ENCODE measurements at places on chromosomes 12 and 14. TPM values are rescaled to one million over a fixed set of nuclear protein-coding genes. Genes with fewer than 3 reads are reported as not detected.
A peak's percentile ranks its signal among the peaks of the same experiment; 100 is the strongest.

GRCh38 chr12:100141998-100142850 lies 450 bp downstream of the BLTP3B start:
- DNase-seq: peak; percentile 25

Gene ALX1
- total RNA-seq: not detected

DNA sequence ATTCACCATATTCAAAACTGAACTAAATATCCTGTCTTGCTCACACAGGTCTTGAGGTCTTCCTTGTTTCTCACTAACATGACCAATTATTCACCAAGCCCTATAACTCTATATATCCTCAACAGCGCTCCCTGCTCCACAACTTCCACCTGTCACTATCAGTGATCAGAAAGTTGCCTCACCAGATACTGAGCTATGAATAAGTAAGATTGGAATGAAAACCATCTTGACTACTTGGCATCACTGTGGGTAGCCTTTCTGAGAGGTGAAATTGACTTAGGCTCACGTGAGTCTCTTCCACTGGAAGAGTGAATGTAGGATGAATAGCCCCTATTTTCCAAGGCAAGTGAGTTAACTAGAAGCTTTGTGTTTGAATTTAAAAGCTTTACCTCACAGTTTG lies 167.1 kb downstream of the PIK3C2G start:
- DNase-seq: no peak

GRCh38 chr12:100904270-100904669 lies 109.7 kb downstream of the ANO4 start:
- no peak for DNase-seq

Gene KRT81
- not detected for total RNA-seq

DNA sequence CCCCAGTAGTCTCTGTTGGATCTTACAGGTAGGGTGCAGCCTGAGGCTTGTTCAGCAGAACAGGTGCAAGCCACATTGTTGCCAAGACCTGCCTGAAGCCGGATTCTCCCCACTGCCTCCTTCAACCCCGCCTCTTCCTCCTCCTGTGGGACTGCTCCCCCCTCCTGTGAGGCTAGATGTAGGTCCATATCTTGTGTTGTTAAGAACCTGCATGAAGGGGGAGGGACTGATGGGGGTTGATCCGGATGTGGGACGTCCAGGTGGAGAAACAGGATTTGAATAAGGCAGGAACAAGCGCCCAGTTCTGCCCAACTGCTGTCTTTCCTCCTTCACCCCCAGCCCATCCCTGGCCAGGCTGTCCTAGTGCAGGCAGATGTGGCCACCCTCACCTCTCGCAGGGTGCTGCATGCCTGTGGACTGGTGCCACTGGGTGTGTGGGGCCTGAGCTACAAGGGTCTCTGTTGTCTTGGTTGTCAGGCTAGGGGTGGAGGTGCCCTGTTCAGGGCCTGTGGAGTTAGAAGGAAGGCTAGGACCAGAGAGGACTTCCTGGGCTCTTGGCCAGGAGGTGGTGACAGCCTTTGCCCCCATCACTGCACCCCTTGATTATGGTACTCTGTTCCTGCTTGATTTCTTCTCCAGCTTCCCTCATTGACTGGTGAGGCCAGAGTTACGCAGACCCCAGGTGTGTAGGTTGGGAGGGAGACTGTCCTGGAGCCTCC lies 1.4 kb downstream of the NR4A1 start:
- DNase-seq: no peak

Gene SLC4A8
- total RNA-seq: 0.83 TPM

Gene GSG1
- not detected for total RNA-seq

GRCh38 chr14:75826599-75826998 lies 155.2 kb downstream of the TGFB3 start:
- DNase-seq: no peak

- no peak for DNase-seq
Measured at GRCh38 chr12:131800594-131801135, 27.5 kb upstream of the MMP17 start.

Gene SLC7A7
- 3.1 TPM for total RNA-seq

DNA sequence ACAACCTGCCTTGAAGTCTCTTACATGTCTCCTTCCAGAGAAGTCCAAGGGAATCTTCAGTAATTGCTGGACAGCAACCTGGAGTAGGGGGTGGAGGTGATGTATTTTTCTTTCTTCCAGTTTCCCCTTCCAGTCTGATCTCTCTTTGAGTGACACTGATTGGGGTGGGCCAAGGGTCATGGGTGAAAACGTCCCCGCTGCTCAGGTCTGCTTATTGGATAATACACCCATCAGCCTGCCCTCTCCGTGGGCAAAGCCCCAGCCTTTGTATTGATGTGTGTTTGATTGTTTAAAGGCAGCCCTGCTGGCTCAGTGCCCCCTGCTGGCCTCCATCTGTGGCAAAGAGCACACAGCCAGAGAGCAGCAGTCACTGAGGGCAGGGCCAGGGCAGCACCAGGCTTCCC lies 35.7 kb upstream of the ATP2A2 start:
- peak; percentile 24 for DNase-seq

Gene DHRS1
- 27.0 TPM for total RNA-seq

Gene SMIM41
- not detected for total RNA-seq

DNA sequence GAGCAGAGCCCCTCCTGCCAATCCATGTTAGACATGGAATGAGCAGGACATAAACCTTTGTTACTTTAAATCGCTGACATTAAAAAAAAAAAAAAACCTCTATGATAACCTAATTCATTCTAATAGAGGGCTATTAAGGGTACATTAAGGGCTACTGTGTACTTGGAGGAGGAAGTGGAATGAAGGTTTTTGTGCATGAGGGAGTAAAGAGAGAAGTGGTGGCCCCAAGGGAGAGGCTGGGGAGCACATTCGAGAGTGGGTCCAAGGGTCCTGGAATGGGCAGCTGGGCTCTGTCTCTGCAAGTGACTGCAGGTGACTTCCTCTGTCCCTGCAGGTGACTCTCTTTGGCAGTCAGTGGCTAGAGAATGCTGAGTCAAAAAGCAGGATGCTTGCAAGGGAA lies 32.1 kb upstream of the PTGDR start:
- no peak for DNase-seq

GRCh38 chr12:131112021-131112420 lies 158.3 kb downstream of the ADGRD1 start:
- DNase-seq: no peak

Gene GLT1D1
- total RNA-seq: 1.2 TPM

GRCh38 chr12:78795934-78796445 lies 68.6 kb upstream of the SYT1 start:
- DNase-seq: no peak

DNA sequence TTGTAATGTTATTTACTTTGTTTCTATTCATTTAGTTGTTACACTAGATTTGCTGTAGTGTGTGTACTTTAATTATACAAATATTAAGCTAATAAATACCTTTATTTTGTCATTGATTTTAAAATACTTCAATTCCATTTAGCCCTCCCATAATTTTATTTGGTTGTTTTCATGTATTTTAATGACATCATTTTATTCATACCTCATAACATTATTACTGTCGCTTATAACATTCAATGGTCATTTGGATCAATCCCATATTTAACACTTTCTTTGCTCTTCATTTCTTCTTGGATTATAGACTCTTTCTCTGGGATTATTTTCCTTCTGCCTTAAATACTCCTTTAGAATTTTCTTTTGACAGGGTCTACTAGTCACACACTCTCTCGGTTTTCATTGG lies 86.6 kb upstream of the CAND1 start:
- no peak for DNase-seq

GRCh38 chr12:105166736-105167135 lies 59.2 kb downstream of the WASHC4 start:
- DNase-seq: no peak

GRCh38 chr14:101369916-101370592 lies 191.2 kb upstream of the DIO3 start:
- DNase-seq: no peak

Gene OTX2
- not detected for total RNA-seq

Gene MYH6
- total RNA-seq: not detected

DNA sequence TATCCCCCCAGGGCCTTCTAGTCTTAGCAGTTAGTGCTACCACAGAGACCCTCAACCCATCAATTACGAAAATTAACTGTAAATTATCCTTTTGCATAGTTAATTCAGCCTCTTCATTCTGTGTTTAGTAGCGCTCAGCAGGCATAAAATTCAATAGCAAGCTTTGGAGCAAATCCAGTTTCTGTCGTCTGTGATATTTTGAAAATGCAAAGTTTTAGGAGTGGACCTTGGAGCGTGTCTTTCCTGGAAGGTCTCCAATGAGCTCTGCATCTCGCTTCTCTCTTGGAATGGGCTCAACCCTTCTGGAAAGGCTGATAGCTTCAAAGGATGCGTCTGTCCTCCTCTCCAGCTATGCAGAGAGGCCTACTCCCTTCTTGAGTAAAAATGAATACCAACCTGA lies 222.9 kb downstream of the SLC15A4 start:
- DNase-seq: no peak

Gene ZFHX2
- total RNA-seq: 0.16 TPM

Gene NPFF
- not detected for total RNA-seq

DNA sequence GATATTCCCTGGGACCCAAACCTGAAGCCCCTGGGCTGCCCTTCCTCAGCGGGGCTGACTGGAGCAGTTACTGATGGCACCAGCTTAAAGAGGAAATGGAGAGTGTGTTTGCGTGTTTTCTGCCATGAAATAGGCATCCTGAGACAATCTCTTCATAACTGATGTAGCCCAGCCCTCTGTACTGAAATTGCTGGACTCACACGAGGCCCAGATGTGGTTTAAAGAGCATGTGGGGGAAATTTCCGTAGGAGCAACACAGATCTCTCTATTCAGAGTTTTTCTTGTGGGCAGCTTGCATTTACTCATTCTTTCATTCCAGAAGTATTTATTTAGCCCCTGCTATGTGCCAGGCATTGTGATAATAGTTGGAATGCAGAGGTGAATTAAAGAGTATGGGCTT lies 782.1 kb upstream of the TBX3 start:
- DNase-seq: no peak

DNA sequence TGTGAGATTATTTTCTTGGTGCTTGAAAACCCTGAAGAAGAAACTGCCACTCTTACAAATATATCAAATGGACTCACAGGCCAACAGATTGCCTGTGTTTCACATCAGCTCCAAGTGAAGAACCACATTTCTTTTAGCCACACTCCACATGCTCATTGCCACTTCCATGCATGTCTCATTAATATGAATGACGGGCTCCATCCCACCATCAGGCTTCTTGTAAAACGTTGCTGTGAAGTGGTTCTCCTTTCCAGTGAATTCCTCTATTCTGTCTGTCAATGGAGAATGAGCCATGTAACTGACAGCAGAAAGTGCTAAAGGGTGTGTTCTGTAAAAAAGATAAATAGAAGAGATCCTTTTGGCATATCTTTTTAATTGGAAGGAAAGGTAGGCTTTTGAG lies 188.2 kb upstream of the RMST start:
- no peak for DNase-seq

- no peak for DNase-seq
Measured at GRCh38 chr14:23624830-23625404, 11.2 kb upstream of the DHRS2 start.

Gene KANSL2
- 127 TPM for total RNA-seq

- DNase-seq: no peak
Measured at GRCh38 chr12:106288494-106289195, 13.9 kb upstream of the TCP11L2 start.

GRCh38 chr14:103377522-103378037 lies 7.6 kb upstream of the MARK3 start:
- DNase-seq: no peak

DNA sequence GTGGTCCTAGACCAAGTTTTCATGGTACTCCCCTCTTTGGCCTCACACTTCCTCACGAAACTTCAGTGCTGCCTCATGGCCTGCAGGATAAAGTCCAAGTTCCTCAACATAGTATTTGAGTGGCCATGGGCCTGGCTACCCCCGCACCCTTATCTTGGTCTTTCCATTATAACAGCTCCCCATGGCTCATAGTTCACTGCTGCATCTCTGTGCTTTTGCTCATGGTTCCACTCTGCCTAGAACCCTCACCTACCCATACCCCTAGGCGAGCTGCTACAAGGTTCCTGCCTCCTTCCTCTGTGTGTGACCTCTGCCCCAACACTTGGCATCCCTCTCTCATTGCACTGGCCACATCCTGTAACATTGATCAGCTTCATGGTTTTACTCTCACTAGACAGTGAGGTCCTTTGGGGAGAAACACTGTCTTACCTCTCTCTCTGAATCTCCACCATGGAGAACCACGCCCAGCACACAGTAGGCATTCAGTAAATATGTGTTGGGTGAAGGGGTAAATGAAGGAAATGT lies 158.9 kb downstream of the GPR65 start:
- no peak for DNase-seq

DNA sequence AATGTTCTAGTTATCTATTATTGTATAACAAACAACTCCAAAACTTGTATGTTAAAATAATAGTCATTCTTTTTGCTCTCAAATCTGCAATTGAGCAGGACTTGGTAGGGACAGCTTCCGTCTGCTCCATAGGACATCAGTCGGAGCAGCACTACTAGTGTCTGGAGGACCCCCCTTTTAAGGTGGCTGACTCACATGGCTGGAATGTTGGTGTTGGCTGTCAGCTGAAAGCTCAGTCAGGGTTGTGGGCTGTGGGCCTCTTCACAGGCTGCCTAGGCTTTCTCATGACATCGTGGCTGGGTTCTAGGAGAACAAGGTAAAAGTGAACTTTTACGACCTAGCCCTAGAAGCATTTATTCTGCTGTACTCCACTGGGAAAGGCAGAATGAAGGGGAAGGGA lies 160.6 kb downstream of the ANO4 start:
- no peak for DNase-seq

GRCh38 chr12:20351406-20351805 lies 16.9 kb upstream of the PDE3A start:
- no peak for DNase-seq

- no peak for DNase-seq
Measured at GRCh38 chr12:79085106-79085682, 220.6 kb downstream of the SYT1 start.

GRCh38 chr12:76265424-76266180 lies 82.6 kb downstream of the BBS10 start:
- no peak for DNase-seq

Measured in T-helper 17 cell (primary cell).